ENCODE measurements at places on chromosomes 12 and 14. TPM values are rescaled to one million over a fixed set of nuclear protein-coding genes. Genes with fewer than 3 reads are reported as not detected.

HCAR2 gene
- 0.29 TPM for total RNA-seq

DNA sequence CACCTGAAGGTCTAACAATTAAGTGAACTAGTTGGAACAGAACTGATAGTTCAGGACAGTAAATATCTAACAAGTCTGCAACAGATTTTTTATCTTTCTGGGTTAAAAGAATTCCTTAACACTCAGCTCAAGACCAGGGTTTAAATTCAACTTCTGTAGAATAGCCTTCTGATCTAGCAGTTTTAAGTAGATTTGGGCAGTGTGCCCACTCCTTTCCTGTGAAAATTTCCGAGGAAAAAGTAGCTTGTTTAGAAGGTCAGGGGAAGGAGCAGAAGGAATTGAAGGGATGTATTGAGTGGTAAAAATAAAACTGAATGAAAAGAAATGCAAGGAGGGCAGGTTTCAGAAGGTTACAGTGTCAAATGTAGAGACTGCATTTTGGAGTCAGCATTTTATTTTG, 45.8 kb downstream of the ATL1 start:
- DNase-seq = no peak

TAS2R9 gene
- not detected for total RNA-seq

LRRC43 gene
- total RNA-seq = not detected

DNA sequence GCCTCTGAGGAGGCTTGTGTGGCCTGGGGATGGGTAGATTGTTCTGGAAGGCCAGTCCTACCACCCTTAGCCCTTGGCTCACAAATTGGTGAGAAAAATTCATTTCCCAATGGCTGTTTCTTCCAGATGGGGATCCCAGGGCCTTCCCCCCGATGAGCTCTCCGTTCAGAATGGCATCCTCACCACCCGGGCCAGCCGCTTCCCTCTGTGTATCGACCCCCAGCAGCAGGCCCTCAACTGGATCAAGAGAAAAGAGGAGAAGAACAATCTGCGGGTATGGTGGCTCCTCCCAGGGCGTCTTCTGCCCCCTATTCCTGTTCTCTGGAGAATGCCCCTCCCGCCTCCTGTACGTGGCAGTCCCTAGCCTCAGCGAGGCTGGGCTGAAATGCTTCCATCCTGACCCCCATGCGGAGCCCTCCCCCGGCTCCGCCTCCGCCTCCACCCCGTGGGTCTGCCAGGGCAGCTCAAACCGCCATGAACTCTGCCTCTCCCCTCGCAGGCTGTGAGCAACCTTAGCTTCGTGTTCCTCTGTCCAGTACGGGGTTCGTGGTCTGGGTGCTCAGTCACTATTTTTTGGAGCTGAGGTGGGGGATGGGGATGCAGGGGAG, 57.8 kb downstream of the CCDC92 start:
- DNase-seq = peak; percentile 51

- DNase-seq = no peak
Observed at GRCh38 chr14:58107947-58108552, 44.0 kb downstream of the ARMH4 start.

DNA sequence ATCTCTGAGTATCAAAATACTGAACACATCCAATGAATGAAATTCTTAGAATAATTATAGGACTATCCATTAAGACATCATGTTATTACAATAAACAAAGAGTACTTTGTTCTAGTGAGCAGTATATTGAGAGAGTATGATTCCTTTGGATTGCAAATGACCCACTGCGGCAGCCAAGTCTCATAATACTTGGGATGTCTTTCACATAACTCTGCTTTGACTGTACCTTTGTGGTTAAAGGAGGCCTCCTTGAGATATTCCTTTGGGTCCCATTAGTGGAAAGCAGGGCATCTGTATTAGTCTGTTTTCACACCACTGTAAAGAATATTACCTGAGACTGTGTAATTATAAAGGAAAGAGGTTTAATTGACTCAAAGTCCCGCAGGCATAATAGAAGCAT, 593.8 kb downstream of the TRHDE start:
- DNase-seq = no peak
